Amygdala (tissue), 56 donors: ENCODE measurements at places on chromosomes 5 and 9.

GRCh38 chr9:93117924-93118862 lies 15.9 kb downstream of the NINJ1 start:
- no peak for DNase-seq

DNA sequence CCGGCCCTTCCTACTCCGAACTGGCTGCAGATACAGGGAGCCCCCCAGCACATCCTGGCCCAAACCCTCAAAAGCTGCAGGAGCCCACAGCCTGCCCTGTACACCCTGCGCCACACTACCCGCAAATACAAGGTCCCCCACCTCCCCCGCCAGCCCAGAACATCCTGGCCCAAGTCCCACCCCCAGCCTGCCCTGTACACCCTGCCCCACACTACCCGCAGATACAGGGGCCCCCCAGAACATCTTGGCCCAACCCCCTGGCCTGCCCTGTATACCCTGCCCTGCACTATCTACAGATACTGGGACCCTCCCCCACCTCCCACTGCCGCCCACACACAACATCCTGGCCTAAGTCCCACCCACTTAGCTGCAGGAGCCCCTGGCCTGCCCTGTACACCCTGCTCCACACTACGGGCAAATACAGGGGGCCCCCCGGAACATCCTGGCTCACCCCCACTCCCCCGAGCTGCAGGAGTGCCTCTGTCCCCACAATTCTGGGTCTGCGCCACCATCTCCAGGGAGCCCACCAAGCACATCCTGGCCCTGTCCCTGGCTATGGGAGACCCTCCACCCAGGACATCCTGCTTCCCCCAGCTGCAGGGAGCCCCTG lies 8.3 kb downstream of the LPCAT1 start:
- DNase-seq = no peak

GRCh38 chr5:181255276-181255675 lies 5.7 kb downstream of the TRIM52 start:
- no peak for DNase-seq

DNA sequence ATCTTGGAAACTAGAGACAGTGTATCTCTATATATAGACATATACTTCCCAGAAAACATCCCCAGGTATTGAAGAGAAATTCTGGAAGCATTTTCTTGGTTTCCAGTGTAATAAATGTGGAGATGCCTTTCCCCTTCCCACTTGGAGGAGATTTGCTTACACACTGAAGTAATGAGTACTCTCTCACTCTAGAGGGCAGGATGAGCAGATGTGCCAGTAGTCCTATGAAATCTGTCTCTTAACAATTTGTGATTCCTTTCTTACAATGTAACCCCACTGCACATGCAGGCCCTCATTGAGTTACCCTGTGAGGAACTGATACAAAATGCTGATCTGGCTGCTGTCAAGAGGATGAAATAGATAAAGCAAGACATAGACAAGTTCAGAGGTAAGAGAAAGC lies 567.2 kb downstream of the SLCO4C1 start:
- no peak for DNase-seq

GRCh38 chr5:179312557-179313235 lies 32.6 kb downstream of the ADAMTS2 start:
- no peak for DNase-seq

- DNase-seq = no peak
Measured at GRCh38 chr5:122165559-122166078, 36.3 kb downstream of the ZNF474 start.
